ENCODE measurements at places on chromosomes 1 and 21.
A peak's percentile ranks its signal among the peaks of the same experiment; 100 is the strongest.

DNA sequence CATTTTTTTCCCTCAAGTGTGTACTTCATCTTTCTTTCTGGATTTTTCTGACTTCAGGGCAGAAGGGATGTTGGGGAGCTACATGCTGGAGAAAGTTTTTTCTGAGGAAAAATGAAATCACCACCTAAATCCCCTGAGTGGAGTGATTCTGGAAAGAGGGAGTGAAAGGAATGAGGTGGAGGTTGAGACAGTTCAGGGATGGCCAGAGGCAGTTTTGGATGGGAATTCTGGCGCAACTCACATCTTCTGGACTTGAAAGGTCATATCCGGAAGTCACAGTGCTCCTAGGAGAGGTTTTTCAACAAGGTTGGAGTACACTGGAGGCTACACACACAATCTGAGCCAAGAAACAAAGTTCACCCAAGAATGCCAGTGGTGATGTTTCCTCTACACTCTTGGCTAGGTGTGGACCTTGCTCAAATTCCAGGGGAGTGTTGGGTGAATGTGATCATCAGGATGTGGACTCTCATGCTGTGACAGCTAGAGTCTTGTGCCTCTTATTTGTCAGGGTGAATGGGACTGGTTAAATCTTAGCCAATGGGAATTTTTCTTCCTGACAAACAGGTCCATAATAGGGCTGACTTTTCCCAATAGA lies 161.5 kb downstream of the HLX start:
- no peak for DNase-seq

GRCh38 chr1:72442262-72442661 lies 159.9 kb upstream of the NEGR1 start:
- no peak for DNase-seq

DNA sequence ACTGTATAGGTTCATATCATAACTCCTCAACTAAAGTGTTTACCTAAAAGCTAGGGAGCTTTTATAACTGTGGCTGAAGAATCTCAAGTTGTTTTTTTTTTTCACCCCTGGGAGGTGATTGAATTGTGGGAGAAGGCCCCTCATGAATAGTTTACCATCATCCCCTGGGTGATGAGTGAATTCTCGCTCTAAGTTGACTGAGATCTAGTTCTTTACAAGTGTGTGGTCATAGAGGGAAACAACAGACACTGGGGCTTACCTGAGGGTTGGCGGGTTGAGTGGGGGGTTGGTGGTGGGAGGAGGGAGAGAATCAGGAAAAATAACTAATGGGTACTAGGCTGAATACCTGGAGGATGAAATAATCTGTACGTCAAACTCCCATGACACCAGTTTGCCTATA lies 7.9 kb upstream of the ZSCAN20 start:
- no peak for DNase-seq

DNA sequence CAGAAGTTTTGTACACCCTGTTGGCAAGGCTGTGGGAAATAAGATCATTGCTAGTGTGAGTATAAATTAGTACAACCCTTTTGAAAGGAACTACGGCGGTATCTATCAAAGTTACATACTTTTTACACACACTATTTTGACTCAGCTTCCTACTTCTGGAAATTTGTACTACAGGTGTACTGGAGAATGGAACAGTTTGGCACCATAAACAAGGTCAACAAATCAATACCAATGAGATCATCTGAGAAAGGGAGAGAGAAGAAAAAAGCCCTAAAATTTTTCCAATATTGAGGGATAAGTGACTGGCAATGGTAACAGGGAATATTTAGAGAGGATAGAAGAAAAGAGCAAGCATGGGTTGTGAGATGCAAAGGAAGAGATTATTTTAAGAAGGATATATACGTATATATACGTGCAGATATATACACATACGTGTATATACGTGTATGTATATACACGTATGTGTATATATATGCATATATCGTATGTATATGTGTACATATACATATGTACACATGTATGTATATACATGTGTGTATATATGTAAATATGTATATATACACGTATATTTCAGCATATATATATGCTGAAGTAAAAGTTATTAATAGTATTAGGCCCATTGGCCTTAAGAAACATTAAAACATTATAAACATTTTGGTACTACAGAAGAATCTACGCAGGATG lies 27.6 kb downstream of the KLHL20 start:
- no peak for DNase-seq

DNA sequence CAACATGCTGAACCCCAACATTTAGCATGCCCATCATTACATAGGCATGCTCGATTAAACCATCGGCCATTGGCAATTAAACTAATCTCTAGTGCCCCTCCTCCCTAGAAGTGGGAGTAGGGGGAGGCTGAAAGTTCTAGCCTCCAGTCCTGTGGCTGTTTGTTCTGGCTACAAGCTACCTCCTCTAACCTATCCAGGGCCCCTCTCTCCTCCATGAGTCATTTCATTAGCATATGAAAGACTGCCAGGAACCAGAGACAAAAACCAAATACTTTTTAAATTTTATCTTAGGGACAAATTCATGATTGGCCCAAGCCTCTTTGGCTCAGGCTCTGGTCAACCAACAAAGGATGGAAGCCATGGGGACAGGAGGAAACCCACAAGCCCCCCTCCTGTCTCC lies 231.1 kb downstream of the CACNA1E start:
- DNase-seq: no peak

- DNase-seq: no peak
These were observed 143.7 kb downstream of the PCNX2 start for GRCh38 chr1:233151861-233152260.

DNA sequence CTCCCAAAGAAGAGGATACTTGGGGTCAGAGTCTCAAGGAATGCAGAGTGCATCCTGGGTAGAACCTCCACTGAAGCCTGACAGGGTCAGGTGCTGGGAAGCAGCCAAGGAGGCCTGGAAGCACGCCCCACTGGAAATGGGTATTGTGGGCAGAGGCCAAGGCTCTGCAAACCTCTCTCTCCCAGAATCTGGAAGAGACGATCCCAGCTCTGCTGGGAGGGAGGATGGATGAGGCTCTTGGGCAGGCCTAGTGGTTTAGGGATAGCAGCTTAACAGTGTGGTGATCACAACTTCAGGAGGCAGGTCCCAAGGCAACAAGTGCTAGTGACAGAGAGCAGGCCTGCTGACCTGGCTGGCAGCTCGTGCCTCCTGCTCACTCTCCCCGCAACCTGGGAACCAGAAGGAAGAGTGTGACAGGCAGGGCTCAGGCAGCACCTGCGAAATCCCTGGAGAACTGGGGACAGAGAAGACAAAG lies 641.0 kb downstream of the PLPP3 start:
- DNase-seq: no peak

DNA sequence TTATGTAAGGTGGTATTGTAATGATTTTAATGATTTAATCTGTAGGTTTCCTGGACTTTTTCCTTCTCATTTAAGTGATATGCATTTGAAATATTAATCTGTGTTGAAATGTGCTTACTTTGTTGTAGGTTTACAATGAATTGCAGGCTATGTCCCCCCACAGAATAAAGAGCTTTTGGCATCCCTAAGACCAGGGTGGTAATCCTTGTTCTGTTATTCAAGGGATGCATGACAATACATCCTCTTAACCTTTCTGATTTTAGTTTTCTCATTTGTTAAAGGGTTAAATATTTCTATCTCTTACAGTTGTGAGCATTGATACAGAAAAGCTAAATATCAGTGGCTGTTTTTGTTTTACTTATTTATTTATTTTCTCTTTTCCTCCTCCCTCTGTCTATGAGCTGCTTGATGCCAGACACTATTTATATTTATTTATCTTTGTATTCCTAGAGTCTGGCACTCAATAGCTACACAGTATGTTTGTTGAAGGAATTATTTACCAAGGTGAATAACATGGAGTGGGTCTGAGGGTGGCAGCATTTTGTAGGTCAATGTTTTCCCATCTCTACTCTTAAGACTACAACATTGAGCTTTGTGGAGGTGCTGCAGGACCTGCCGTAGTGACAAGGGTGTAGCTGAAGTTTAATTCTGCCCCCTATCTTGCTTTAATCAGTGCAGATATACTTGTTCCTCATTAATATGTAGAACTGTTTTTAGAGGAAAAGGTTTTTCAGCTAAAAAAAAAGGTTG lies 19.9 kb upstream of the ADGRL2 start:
- DNase-seq: no peak

GRCh38 chr21:39502631-39503030 lies 50.9 kb downstream of the SH3BGR start:
- DNase-seq: no peak

DNA sequence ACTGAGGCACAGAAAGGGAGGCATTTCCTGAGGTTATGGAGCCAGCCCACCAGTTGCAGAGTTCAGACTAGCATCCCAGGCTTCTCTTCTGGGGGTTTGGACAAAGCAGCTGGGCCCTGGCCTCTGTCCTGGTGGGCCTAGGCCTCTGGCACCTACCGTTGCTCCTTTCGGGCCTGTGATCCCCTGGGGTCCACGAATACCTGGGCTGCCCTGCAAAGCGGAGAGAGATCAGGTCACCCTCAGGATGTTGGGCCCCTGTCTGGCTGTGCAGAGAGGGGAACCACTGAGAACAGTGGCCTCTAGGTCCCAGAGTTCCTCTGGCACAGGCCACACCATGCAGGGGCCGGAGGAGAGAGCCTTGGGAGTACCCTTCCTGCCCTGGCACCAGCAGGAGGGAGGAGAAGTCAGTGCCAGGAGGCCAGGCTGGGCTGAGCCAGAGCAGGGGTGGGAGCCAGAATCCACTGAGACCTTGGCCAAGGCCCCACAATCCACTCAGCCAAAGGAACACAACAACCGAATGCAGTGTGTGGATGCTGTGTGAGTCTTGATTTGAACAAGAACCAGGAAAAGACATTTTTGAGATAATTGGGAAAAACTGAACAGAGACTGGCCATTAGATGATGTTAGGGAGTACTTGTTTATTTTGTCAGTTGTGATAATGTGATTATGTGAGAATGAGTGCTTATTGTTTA lies 8.9 kb downstream of the COL9A2 start:
- DNase-seq: no peak

- no peak for DNase-seq
These were observed 10.7 kb upstream of the GPR153 start for GRCh38 chr1:6271554-6271953.

DNA sequence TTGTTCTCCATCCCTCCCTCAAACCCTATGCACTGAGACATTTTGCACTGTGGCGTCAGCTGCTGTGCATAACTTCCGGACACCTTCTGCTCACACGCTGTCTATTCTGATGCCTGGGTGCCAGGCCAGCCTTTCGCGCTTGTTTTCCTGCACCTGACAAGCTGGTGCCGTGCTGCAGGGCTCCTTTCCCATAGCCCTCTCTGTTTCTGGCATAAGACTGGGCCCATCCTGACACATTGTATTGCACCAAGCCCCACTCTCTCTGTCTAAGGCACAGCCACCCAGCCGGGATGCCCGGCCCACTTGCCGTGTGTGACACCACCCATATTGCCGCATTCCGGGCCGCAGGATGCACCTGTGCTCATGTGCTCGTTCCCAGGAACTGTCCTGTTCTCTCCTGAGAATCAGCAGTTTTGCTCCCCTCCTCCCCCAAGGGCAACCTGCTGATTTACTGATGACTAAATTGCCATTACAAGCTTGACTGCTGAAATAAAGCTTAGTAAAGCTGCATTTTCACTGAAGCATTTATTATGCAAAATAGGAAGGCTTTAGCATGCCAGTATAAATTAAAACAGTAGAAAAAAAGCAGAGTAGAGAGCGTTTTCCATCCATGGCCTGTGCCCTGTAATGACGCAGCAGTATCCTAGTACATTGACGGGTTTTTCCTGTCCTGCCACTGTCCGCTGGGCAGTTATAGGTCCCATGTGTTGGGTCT lies 88.0 kb downstream of the CD247 start:
- DNase-seq: no peak

DNA sequence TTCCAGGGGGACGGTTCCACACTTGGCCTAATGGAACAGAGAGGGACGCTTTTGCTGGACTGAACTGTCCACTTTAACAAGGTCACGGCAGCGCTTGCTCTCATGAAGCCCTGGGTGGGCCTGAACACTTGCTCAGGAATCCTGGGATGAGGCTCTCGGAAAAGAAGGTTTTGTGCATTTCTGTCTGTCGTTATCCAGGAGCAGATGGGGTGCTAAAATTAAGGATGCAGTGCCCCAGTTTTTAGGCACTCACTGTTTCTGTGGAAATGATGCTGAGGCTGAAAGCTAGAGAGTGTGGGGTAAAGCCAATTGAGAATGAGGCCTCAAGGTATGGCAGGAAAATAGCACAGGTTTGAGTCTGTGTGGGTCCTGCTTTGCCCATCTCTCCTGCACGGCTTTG lies 111.0 kb downstream of the DAB1 start:
- no peak for DNase-seq

GRCh38 chr1:94805912-94806311 lies 14.2 kb upstream of the SLC44A3 start:
- DNase-seq: peak; percentile 55

DNA sequence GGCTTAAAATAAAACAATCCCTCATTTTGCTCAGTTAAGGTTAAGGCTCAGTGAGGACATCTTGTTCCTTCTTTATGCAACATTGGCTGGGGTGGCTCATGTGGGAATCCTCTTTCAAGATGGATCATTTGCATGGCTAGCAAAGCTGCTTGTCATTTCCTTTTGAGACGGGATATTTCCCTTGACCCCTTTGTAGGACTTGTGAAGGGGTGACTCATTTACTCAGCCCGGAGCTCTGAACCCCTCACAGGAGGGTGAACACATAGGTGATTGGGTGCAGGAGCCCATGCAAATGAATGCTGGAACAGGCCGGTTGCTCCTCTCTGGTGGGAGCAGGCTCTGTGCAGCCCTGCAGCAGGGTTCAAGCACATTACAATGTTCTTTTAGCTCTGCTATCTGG lies 15.8 kb upstream of the C8A start:
- DNase-seq: no peak

GRCh38 chr1:67941746-67942145 lies 108.5 kb upstream of the GNG12 start:
- DNase-seq: no peak

DNA sequence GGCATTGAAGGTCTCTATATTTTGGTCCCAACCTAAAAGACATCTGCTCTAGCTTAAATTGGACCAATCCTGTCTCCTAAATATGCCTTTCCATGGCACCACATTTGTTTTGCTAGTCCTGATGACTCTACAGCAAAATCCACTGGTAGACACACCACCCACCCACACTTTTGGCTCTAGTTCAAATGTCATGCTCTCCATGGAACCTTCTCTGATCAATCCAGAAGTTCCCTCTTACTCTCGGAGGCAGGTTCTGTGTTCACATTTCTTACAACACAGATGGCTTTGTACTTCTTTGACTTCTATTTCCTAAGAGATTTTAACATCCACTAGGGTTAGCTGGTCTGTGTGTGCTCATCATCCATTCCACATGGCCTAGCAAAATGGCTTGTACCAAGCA lies 151.3 kb downstream of the APP start:
- no peak for DNase-seq

- DNase-seq: no peak
These were observed 41.4 kb upstream of the SELENON start for GRCh38 chr1:25758466-25759070.

DNA sequence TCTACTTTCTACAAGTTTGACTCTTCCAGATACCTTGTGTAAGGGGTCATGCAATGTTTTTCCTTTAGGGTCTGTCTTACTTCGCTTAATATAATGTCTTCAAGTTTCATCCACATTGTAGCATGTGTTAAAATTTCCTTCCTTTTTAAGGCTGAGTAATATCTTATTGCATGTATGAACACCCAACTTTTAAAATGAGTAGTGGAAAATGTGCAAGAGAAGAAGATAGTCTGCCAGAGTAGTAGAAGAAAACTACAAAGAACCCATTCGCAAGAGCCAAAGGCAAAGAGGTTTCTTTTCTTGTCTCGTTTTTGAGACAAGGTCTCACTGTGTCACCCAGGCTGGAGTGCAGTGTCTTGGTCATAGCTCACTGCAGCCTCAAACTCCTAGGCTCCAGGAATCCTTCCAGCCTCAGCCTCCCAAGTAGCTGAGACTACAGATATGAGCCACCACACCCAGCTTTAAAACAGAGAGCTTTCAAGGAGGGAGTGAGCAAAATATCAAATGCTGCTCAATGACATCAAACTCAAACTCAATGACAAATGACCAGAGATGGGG lies 9.4 kb downstream of the IL23R start:
- DNase-seq: no peak

Data from CD4-positive, alpha-beta T cell treated with Interleukin-15 for 4 hours (primary cell).